ENCODE measurements at places on chromosomes 4 and X.

- DNase-seq, result no peak
Measured at GRCh38 chr4:145380123-145380522, 101.5 kb upstream of the SMAD1 start.

GRCh38 chr4:76074468-76074867 is at the start of gene ART3:
Gene ART3, plus strand, starts transcription at chr4:76074709. Its CDS starts 1,181 bp downstream, at chr4:76075890.
- DNase-seq, result peak; percentile 6

DNA sequence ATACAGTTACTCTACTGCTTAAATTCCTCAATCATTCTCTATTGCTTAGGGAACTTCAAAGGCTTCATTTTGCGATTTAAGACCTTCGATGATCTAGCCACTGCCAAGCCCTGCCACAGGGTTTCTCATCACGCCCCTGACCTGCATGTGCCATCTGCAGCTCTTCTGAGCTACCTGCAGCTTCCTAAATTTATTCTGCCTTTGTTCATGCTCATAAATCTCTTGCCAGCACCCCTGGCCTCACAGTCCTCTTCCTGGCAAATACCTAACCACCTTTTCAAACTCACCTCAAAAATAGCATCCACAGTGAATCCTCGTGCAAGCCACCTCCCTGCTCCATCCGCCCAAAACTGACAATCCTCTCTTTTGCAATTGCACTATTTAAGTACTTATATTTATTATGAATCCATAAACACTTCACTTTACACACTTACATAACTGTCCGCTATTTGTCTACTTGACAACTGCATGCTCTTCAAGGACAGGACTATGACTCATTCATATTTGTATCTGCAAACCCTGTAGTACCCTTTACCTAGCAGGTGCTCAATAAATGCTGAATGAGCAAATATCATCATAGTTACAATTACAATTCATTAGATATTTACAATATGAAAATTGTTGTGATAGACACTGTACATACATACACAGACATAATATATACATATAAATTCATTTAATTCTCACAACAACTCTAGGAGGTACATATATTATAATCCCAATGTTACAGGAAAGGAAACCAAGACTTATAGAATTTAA is 280.0 kb upstream of the RASGEF1B start:
- DNase-seq, result no peak

- no peak for DNase-seq
Measured at GRCh38 chr4:152917543-152918395, 18.4 kb upstream of the FHDC1 start.

- no peak for DNase-seq
Measured at GRCh38 chr4:61296144-61296543, 96.0 kb downstream of the ADGRL3 start.

GRCh38 chrX:34877436-34877835 is 65.2 kb upstream of the FAM47B start:
- peak; percentile 11 for DNase-seq

GRCh38 chrX:55451626-55451989 is 319 bp upstream of the MAGEH1 start:
- no peak for DNase-seq
